ENCODE measurements at places on chromosomes 2 and 18.

DNA sequence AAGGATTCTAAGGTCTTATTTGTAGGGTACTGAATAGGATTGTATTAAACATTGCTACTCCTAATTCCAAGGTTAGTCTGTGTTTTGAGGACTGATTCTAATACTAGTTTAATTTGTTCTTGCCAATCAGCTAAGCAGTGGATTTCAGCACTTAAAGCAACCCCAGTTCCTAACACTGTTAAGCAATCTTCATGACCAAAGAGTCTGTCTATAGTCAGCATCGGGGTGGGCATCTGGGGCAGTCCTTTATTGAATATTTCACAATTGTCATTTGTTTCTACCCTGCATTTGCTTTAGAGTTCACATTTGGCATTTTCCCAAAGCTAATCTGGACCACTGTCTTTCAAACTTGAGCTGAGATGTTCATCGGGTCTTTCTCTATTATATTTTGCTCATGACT, 248.0 kb upstream of the TANK start:
- no peak for DNase-seq

GRCh38 chr2:218819093-218819492, 12.5 kb downstream of the PRKAG3 start:
- no peak for DNase-seq

DNA sequence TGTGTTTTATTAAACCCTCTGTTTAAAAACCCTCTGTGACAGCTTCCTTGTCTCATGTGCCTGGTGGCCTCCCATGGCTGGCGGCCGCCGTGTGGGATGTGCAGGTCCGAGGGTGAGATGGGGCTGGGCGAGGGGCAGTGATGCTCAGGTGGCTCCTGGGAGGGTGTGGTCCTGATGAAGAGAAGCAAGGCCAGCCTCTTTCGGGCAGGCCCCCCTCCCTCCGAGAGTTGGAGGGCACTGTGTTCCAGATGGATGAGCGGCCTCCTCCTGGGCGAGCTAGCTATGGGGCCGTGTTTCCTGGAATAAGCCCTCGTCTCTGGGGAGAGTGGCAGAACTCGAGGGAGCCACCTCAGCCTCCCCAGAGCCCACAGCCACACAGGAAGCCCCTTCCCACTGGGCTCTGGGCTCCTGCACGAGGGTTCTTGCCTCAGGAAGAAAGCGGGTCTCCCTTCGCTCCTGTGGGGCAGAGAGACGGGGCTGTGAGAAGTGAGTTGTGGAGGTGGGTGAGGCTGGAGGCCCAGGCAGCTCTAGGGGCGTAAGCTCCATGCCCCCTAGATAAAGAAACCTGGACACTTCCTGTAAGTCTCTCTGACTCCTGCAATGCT, 72.1 kb downstream of the ASB1 start:
- DNase-seq: no peak

- no peak for DNase-seq
These were observed 61.9 kb upstream of the RBMS1 start for GRCh38 chr2:160555420-160556071.

DNA sequence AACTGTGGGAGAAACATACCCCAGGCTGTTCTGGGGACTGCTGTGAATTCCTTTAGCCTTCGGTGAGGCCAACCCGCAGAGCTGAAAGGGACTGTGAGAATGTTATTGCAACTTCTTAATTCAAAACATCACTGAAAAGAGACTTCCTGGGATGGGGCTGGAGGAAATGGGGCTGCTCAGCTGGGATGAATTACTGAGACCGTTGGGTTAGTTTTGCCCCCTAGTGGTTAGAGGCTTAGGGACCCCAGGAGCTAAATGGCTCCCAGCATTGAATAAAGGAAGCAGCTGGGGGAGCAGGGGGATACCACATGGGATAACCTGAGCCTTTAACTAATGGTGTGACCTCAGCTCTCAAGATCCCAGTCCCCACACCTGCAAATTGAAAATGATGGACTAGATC, 941.1 kb upstream of the FANCL start:
- DNase-seq: peak; percentile 15

DNA sequence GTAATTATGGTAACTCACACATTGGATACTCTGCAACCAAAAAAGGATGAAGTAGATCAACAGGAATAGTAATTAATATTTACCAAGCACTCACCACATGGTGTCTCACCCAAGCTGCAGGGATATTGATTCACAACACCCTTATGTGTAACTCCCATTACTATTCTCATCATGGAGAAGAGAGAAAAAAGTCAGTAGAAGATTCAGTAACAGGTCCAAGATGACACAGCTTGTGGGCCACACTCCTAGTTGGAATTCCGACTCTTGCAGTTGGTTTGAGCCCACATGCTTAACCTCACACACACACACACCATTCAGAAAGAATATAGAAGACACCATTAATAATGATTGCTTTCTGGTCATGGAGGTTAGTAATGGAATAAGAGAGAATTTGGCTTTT, 1.7 kb upstream of the MLPH start:
- no peak for DNase-seq

DNA sequence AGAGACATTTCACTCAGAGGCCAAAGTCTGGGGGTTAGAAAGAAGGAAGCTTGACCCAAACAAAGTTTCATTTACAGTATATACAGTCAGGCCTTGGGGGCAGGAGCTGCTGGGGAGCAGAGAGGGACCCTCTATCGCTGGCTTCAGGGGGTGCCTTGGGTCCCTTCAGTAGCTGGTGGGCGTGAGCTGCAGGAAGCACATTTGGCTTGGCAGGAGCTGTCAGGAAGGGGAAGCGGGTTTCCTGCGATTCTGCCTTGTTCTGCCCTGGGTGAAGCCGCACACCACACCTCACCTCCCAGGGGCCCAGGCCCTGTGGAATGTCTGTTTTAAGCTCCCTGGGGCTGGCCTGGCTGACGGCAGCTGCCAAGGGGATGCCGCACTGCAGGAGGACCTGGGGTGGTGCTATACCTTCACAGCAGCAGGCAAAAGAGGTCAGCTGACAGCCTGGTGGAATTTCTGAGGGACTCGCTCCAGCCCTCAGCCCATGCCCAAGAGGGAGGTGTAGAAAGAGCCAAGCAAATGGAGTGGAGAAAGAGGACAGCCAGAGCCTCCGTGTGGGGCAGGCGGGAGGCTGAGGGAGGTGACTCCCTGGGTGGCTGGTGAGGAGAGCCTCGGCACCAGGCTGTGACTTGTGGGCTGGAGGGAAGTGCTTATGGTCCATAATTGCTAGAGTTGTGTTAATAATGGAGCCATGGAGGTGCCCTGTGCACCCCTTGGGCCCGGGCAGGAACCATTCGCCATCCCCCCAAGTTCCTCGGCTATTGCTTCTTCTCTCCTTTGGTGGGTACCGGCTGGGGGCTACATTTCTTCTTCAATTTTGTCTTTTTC, 43.9 kb downstream of the PSD4 start:
- no peak for DNase-seq

- peak; percentile 99 for DNase-seq
These were observed 42.7 kb downstream of the SH3RF3 start for GRCh38 chr2:109171444-109172334.

DNA sequence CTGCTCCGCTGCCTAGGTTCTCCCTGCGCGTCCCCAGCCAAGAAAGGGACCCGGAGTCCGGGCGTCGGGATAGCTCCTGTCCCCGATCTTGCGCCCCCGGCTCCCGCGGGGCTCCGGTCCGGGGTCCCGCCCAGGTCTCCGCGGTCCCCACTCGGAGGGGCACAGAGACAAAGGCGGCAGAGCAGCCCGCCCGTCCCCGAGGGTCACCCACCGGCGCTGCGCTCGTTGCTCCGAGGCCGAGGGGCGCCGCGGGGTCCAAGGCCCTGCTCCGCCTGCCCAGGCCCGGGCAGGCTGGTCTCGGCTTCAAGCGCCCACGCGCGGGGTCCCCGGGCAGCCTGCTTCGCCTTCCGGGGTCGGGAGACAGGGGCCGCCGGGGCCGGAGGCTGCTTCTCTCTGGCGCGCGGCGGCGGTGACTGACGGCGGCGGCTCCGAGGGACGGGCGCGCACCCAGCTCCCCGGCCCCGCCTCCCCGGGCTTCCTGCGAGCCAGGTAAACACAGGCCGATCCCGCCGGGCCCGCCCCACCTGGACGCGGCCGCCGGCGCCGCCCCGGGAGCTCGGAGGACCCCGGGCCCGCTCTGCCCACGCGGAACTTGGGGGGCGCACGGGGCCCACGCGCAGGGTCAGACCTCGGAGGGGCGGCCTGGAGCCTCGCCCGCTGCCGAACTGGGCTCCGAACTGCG, at the start of gene MBP:
Gene MBP (minus strand): TSS at position 415 of the 682 bp plus-strand sequence. CDS start 27,522 bp downstream, outside the sequence.
- no peak for DNase-seq

DNA sequence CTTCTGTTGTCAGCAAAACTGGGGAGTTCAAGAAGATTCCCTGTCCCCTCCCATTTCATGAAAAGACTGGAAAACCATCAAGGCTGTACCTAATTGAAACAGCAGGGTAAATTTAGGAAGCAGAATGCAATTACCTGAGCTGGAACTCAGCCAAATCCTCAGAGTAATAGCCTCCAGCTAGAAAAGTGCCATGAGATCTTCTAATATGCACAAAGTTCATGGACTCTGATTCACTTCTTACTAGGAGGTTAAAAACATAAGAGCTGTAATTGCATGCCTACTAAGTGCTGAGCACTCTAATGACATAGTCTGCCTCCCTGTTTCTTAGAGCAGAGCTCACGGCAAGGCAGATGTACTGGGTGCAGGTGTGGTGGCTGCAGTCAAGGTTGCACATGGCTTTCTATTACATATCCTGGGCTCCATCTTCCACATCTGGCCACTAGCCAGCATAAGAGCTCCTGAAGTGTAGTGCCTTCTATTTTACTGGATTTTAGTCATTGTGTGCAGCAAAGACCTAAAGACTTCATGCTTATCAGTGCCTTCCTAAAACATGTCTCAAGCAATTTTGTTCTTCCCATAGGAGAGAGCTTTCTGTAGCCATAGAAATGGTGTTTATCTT, 341.7 kb downstream of the PTPRM start:
- DNase-seq: no peak

DNA sequence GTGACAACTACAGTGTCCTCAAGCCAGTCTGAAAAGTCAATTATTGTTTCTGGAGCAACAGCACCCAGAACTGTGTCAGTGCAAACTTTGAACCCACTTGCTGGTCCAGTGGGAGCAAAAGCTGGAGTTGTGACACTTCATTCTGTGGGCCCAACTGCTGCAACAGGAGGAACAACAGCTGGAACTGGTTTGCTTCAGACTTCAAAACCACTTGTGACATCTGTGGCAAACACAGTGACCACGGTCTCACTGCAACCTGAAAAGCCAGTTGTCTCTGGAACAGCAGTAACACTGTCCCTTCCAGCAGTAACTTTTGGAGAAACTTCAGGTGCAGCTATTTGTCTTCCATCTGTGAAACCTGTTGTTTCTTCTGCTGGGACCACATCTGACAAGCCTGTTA, 59.8 kb downstream of the TAF4B start:
- DNase-seq: no peak

GRCh38 chr2:203673933-203674332, 32.5 kb upstream of the CD28 start:
- no peak for DNase-seq

- no peak for DNase-seq
These were observed 22.5 kb downstream of the TXNL1 start for GRCh38 chr18:56615738-56616520.

DNA sequence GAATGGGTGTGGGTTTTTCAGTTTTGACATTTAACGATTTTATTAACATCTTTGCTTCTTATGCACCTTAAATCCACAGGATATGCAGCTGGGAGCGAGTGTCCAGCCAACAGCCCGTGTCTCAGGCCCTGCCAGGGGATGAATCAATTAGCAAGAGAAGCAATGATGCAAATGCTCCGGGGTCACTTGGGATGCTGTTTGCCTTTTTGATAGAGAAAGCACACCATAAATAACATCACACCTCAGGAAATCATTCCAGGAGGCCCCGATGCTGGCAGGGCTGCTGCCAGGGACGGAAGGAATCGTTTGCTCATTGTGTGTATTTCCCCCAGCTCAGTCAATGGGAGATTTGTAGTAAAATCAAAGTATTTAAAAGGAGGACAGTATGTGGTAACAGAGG, 394.0 kb upstream of the HNRNPA3 start:
- DNase-seq: no peak

GRCh38 chr2:110780461-110780860, 48.1 kb downstream of the ACOXL start:
- DNase-seq: no peak

- no peak for DNase-seq
These were observed 54.9 kb upstream of the HS6ST1 start for GRCh38 chr2:128373451-128374000.

- no peak for DNase-seq
These were observed 34.9 kb downstream of the MYCN start for GRCh38 chr2:15975261-15975600.

- DNase-seq: no peak
These were observed 46.7 kb downstream of the GPC1 start for GRCh38 chr2:240482141-240482540.

- DNase-seq: no peak
These were observed 1049.9 kb downstream of the TSN start for GRCh38 chr2:122805346-122805745.

DNA sequence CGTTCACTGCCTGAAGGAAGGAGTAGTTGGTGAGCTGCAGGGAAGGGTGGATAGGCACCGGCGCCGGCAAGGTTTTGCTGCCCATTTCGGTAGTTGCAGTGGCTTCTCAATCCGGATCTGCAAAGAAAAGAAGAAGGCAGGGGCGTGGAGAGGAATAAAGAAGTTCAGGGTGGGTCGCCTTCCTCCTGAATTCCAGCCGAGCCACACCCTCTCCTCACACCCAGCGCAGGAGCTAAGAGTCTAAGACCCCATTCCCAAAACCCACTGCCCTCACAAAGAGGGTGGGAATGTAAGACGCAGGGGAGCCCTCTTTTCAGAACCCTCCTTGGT, 4.7 kb downstream of the OSR1 start:
- no peak for DNase-seq

- DNase-seq: peak; percentile 36
These were observed 762 bp downstream of the HDAC4 start for GRCh38 chr2:239399921-239400595.

GRCh38 chr18:63164396-63164795, 155.2 kb downstream of the BCL2 start:
- DNase-seq: no peak

DNA sequence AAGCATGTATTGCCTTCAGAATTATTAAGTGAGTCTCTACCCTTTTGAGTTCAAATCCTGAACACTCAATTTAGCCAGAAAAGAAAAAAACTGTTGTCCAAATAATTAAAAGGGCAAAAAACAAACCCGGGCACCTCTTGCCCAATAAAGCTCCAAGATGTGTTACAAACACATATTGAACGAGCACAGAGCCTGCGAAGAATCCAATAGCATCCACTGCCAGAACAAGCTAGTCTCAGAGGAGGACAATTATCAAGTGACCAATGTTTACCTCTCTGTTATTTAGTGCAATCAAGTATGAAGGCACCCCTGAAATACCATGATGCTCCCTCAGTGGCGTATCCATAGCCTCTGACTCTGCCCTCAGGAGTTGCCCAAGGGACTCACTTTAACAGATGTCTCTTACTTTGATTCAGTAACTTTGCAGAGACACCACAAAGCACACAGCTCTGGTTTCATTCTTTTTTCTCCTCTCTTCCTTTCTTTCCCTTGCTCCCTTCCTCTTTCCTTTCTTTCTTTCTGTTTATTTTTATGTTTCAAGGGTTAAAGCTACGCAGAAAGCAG, 93.5 kb upstream of the SPATS2L start:
- DNase-seq: no peak

All from IMR-90 (cell line).